ENCODE measurements at places on chromosomes 3 and 15.
A peak's percentile ranks its signal among the peaks of the same experiment; 100 is the strongest.

GRCh38 chr3:100106094-100106493 is 8.2 kb downstream of the FILIP1L start:
- no peak for DNase-seq

GRCh38 chr3:17307482-17307881 is 422.7 kb downstream of the PLCL2 start:
- DNase-seq, result peak; percentile 19

DNA sequence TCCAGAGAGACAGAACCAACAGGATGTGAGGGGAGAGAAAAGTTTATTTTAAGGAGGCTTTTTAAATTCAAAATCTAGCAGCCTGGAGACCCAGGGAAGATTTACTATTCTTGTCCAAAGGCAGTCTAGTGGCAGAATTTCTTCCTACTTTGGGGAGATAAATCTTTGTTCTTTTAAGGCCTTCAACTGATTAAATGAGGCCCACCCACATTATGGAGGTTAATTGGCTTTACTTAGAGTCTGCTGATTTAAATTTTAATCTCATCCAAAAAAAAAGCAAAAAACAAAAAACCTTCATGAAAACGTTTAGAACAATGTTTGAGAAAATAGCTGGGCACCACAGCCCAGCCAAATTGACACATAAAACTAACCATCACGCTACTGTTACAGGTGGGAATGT is 41.3 kb downstream of the TMOD3 start:
- no peak for DNase-seq

DNA sequence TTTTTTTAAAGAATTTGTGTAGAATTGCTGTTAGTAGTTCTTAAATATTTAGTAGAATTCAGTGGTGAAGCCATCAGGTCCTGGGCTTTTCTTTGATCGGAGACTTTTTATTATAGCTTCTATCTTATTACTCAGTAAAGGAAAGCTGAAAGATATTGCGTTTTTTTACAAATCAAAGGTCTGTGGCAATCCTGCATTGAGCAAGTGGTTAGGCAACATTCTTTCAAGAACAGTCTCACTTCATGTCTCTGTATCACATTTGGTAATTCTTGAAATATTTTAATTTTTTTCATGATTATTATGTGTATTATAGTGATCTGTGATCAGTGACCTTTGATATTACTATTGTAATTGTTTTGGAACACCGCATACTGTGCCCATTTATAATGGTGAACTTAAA is 140.8 kb downstream of the UNC13C start:
- DNase-seq, result no peak

GRCh38 chr15:85766001-85766831 is 28.5 kb downstream of the KLHL25 start:
- DNase-seq, result no peak

- DNase-seq, result no peak
Measured at GRCh38 chr3:173785004-173785403, 387.5 kb downstream of the NLGN1 start.

DNA sequence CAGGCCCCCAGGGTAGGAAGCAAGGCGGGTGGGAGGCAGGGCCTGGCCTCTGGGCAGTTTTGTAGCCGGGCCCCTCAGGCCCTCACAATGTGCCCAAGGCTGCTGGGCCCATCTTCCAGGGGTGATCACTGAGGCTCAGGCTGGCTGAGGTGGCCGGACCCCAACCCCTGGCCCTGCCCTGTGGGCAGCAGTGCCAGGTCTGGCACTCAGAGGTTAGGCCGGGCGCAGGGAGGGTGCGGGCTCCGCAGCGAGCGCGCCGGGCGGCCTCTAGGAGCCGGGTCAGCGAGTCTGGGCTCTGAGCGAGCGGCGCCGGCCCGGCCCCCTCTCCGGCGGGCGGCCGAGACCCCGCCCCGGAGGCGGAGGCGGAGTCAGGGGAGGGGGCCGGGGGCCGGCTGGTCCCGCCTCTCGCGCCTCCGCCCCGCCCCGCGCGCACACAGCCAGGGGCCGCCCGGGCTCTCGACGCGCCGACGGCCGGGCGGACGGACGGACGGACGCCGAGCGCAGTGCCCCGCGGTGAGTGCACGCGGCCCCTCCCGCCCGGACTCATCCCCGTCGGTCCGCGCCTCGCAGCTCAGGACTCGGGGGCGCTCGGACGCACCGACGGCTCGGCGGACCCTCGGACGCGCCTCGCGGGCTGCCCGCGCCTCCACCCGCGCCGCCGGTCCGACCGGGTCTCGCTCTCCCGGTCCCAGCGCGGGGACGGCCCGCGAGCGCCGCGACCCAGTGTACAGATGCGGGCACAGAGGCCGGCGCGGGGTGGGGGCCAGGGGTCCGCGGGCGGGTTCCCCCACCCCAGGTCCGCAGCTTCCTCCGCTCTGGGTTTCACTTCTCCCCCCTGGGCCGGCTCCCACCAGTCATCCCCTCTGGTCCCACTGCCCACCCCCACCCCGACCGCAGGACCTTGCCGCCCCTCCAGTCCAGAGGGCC is at the start of gene FBLN2:
Gene FBLN2, plus strand, starts transcription at position 430 of the 927 bp plus-strand sequence. CDS start 21,231 bp downstream, outside the sequence.
- DNase-seq, result peak; percentile 55

GRCh38 chr15:71350622-71351378 is 235.5 kb downstream of the THSD4 start:
- no peak for DNase-seq

GRCh38 chr15:82124331-82125263 is 78.8 kb upstream of the MEX3B start:
- no peak for DNase-seq

- DNase-seq, result no peak
Measured at GRCh38 chr3:26350853-26351252, 271.7 kb upstream of the LRRC3B start.

DNA sequence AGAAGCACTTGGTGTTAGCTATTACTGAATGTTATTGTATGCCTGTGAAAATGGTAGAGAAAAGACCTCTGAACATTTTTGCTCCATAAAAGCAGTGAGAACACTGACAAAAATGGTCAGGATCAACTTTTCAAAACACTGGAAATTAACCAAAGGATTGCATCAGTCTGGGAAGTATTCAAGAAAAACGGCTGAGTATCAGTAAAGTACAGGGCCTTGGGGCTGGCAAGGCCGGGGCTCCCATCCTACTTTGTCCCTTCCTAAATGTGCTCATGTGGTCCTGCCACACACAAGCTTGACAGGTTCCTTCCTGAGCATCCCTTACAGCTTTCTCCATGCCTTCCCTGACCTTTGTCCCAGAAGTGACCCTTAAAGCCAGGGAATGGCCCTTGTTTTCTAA is 84.0 kb downstream of the CFAP20DC start:
- peak; percentile 49 for DNase-seq

GRCh38 chr3:112889357-112889756 is 42.7 kb upstream of the CD200R1L start:
- DNase-seq, result peak; percentile 24

DNA sequence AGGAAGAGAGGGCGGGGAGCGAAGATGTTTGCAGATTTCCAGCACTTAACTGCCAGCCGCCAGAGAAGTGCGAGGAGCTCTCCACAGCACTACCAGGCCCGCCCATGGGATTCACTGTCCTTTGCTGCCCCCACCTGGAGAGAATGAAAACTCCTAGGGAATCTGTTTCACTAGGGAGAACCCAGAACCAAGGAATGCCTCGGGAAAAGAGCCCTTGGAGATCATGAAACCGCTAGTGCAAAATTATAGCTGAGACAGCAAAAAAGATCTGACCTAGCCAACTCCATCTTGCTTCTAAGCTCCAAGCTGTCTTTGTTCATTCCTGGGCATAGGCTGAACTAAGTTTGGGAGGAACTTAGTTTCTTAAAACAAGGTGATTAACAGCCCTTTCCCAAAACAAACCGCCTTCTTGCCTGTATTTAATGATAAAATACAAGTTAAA is 82.6 kb upstream of the GCNT3 start:
- peak; percentile 87 for DNase-seq

- no peak for DNase-seq
Measured at GRCh38 chr15:63931556-63931955, 97.8 kb upstream of the HERC1 start.

DNA sequence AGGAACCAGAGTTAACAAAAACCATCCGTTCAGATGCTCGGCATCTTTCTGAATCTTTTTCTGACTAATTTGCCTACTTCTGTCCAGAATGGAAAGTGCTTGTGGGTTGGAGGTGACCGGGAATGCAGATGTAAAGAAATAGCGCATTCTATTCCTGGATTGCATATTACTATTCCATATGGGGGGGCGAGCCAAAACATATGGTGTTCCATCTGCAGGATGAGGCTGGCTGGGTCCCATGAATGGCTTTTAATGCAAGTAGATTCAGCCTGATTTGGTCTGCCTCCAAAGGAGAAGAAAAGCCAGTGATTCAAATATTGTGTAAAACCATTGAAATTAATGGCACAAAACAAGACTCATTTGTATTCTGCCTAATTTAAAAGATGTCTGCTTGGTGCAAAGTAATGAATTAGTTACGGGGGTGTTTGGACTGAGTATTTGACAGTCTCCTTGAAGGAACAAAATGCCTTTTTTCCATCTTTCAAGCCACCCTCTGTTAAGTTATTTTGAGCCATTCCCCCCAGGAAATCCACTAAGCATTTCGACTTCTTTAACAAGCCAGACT is 99.0 kb downstream of the ST8SIA2 start:
- no peak for DNase-seq

GRCh38 chr15:80157215-80157614 is 4.4 kb downstream of the FAH start:
- DNase-seq, result no peak

- DNase-seq, result peak; percentile 54
Measured at GRCh38 chr3:189941679-189942078, 179.0 kb downstream of the P3H2 start.

DNA sequence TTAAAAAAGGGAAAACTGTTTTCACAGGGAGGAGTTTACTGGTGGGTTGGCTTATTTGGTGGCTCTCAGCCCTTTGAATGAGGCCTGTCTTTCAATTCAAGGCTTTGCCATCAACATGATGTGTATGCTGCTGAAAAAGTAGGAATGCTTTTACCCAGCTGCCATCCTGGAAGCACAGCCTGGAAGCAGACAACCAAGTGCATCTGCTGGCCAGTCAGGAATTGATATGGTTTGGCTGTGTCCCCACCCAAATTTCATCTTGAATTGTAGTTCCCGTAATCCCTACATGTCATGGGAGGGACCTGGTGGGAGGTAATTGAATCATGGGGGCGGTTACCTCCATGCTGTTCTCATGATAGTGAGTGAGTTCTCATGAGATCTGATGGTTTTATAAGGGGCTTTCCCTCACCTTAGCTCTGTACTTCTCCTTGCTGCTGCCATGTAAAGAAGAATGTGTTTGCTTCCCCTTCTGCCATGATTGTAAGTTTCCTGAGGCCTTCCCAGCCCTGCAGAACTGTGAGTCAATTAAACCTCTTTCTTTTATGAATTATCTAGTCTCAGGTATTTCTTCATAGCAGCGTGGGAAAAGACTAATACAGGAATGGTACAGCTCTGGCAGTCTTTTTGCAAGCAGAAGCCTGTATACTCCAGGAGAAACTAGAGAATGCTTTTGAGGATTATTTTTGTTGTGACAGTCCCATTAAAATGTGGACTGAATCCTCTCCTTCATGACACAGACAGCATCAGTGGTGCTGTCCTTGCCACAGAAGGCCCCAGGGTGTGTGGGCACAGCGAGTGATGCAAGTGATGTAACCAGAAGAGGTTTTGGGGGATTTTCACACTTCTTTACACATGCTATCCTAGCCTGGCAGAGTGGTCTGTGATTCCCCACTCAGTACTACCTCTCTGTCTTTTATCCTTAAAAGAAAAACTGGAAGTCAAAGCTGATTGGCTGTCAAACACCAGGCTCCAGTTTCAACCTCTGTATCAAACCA is 20.0 kb downstream of the PLCL2 start:
- no peak for DNase-seq

- DNase-seq, result no peak
Measured at GRCh38 chr3:173957646-173958045, 560.1 kb downstream of the NLGN1 start.

GRCh38 chr15:82750831-82751180 is 41.1 kb upstream of the AP3B2 start:
- peak; percentile 32 for DNase-seq

- DNase-seq, result peak; percentile 61
Measured at GRCh38 chr3:138418601-138419206, 15.7 kb upstream of the ESYT3 start.

- DNase-seq, result no peak
Measured at GRCh38 chr3:146464783-146465182, 4.6 kb downstream of the PLSCR2 start.

DNA sequence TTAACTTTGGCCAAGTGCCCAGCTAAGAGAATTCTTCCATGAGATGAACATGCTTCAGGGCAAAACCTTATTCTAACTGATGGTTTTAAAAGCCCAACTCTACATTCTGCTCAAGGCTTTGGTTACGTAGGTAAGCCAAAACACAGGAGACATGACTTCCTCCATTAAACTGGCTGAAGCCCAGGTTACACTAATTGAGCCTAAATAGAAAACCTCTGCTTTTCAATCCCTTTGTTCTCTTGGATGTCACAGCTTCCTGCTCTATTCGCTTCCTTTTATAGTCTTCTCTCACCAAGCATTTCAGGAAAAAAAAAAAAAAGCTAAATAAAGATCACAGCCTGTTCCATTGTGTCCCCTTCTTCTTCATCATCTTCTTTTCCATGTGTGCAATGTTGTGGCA is 420.4 kb downstream of the TIGIT start:
- DNase-seq, result peak; percentile 22

DNA sequence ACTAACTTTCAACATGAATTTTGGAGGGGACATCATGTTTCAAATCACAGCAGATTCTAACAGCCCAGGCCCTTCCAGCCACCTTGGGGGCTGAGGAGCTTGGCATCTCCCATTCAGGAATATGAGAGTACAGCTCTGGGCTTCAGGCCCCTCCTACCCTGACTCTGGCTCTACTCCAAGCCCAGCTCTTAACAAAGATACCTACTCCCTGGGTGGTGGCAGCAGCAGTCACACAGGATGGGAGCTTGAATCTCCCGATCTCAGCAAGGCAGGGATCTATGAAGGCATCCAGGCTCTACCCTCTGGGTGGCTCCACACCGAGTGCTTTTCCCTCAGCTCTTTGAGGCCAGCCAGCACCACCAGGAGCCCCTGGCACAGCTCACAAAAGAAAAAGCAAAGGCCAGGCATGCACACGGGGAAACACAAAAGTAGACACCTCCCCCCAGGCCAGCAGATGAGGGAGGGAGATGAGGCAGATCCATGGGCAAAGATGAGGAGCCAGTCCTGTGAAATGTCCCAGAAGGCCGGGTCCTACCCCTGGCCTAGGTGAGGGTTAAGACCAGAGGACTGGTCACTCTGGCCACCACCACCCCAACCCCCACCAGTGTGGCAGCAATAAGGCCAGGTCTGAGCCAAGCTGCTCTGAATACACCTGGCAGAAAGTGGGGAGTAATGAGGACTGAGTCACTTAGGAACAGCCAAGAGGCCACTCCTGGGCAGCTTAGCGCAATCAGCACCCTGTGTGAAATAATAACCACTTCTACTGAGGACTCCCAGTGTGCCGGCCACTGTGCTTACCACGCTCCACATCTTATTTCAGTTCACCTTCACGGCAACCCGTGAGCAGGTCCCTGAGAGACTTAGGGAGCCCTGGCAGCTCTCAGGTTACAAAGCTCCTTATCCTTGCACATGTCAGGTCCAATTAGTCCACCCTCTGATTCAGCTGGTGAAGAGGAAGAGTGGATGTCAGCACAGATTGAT is 24.3 kb downstream of the PLA2G4F start:
- peak; percentile 32 for DNase-seq

GRCh38 chr15:67520321-67521028 is 456 bp upstream of the C15orf61 start:
- DNase-seq, result peak; percentile 36

All from choroid plexus epithelial cell (primary cell).